ENCODE measurements at places on chromosomes 12 and 14.
A peak's percentile ranks its signal among the peaks of the same experiment; 100 is the strongest.

DNA sequence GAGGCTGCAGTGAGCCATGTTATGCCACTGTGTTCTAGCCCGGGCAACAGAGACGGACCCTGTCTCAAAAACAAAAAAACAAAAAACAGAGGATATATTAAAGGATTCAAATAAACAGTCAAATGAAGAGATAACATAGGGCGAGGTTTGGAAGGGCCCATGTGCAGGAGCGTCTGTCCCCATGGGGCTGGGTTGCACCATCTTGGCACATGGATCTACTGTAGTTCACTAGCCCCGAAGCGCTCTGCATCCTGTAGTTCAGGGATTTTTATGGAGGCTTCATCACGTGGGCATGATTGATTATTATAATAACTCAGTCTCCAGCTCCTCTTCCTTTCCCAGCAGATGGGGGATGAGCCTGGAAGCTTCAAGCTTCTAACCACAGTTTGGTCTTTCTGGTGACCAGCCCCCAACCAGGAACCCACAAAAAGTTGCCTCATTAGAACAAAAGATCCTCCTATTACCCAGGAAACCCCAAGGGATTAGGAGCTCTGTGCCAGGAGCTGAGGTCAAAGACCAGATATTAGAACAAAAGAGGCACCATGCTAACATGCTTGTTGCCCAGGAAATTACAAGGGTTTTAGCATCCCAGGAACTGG is 59.9 kb downstream of the HCAR2 start:
- DNase-seq: no peak

GRCh38 chr12:5078423-5078822 is 34.7 kb downstream of the KCNA5 start:
- no peak for DNase-seq

- DNase-seq: peak; percentile 17
Measured at GRCh38 chr14:23182372-23183157, 895 bp downstream of the SLC7A8 start.

DNA sequence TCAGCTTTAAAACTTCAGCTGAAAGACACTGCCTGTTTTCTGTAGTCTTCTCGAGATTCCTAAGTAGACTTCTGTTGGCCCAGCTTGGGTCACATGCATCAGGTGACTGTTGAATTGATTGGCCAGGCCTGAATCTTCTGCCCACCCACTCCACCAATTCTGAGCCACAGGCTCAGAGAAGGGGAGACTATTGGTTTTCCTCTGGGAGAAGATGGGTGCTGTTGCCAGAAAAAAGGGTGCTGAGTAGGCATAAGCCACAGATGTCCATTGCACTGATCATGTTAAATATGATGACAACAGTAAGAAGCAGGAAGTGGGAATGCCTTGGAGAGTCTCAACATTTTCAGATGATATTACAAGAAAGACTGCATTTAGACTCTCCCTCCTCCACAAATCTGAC is 6.8 kb upstream of the SPTLC2 start:
- no peak for DNase-seq

DNA sequence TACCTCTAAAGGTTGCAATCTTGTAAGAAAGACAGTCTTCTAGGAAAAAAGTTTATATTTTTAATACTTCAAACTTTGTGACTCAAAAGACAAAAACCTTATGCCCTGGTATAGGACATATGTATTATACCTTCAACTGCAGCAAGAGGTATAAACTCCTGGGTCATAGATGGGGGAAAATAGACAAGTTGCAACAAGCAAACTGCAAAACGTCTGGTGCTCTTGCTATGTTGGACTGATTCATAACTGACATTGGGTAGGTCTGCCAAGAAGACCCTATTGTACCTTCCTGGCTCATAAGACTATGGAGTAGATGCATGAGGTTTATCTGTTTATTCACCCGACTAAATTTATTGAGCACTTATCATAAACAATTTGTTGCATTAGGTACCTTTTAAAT is 40.9 kb downstream of the BEST3 start:
- no peak for DNase-seq

GRCh38 chr12:130137040-130138018 is 24.9 kb upstream of the FZD10 start:
- no peak for DNase-seq

GRCh38 chr12:41362931-41363330 is 174.8 kb downstream of the PDZRN4 start:
- DNase-seq: no peak

DNA sequence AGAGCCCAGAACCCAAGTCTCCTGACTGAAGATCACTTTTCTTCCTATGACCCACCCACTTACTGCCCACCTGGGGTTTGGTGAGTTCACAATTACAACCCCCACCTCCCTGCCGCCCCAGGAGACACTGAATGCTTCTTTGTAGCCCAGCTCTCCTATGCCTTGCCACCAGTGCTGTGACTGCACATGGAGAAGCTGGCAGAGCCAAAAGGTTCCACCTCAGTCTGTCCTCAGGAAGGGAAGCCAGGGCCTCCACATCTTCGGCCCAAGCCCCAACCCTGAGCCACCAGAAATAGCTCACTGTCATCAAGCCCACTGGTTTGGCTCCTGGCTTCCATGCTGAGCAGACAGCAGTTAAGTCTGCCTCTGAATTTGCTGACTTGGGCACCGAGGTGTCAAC is 25.6 kb downstream of the OTUB2 start:
- no peak for DNase-seq

- DNase-seq: no peak
Measured at GRCh38 chr12:32586390-32586789, 92.7 kb upstream of the DNM1L start.

DNA sequence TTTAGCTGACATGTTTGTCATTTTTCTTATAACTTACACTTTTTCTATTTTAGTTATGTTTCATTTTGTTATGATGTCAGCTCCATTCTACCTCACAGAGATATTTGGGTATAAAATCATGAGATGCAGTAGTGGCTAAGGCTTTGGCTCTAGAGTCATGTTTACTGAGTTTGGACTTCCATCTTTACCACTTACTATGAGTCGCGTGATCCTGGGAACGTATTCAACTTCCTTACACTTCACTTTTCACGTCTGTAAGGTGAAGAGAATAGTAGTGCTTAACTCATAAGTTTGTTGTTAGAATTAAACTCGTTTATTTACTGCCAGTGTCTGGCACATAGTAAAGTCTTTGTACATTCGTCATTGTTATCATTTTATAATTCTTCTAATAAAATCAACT is 126.3 kb downstream of the ERC1 start:
- no peak for DNase-seq

DNA sequence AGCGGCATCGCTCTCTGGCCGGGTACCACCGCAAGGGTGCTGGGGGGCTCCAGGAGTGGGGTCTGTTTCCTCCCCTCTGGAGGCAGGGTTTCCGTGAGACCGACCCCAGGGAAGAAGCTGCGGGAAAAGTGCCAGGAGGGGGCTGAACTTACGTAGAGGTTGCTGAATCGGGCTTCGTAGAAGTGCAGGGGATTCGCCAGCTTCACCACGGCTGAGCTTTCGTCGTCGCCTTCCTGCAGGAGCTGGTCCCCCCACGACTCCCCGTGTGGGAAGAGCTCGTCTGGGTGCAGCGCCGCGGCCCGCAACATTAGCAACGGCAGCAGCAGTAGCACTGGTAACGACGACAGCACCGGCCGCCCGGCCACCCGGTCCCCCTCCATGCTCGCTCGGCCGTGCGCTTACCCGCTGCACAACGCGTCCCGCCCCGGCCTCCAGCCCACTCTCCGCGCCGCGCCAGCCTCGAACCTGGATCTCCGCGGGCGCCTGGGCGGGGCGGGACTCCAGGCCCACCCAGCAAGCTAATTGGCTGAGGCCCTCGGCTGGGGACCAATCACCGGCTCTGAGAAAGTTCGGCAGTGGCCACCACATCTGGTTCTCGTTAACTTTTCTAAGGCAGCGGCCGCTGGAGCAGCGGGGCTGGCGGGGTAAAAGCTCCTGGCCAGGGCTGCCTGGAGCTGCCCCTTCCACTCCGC is at the start of gene NID2:
NID2 (minus strand) TSS at position 445 of the 692 bp plus-strand sequence; CDS start at position 380, 65 bp downstream.
- no peak for DNase-seq

GRCh38 chr12:66025477-66025876 is 105.1 kb downstream of the LLPH start:
- no peak for DNase-seq

DNA sequence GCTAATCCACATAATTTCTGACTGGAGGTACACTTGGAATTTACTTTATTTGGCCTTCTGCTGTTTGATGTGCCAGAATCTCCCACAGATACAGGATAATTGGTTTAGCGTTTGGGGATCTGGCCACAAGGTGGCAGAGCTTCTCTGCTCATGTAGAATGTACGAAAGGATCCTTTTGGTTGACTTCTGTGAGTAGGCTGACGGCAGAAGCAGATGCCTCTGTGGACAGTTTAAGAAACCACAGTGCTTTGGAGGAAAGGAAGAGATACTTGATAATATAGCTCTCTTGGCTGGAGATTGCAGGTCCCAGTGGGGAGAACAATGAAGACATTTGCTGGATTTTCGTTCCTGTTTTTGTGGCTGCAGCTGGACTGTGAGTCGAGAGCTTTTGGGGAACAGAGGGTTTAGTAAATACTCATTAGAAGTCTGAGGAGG is 75.3 kb upstream of the OR4E1 start:
- DNase-seq: peak; percentile 9

DNA sequence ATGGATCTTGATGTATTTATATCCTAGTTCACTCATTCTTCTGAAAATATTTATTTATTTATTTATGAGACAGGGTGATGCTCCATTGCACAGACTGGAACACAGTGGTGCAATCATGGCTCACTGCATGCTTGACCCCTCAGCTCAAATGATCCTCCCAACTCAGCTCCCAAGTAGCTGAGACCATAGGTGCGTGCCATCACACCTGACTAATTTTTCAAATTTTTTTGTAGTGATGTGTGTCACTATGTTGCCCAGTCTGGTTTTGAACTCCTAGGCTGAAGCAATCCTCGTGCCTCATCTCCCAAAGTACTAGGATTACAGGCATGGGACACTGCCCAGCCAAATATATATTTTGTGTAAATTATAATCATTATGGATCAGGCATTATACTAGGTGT is 595.6 kb upstream of the ATP2B1 start:
- DNase-seq: no peak

DNA sequence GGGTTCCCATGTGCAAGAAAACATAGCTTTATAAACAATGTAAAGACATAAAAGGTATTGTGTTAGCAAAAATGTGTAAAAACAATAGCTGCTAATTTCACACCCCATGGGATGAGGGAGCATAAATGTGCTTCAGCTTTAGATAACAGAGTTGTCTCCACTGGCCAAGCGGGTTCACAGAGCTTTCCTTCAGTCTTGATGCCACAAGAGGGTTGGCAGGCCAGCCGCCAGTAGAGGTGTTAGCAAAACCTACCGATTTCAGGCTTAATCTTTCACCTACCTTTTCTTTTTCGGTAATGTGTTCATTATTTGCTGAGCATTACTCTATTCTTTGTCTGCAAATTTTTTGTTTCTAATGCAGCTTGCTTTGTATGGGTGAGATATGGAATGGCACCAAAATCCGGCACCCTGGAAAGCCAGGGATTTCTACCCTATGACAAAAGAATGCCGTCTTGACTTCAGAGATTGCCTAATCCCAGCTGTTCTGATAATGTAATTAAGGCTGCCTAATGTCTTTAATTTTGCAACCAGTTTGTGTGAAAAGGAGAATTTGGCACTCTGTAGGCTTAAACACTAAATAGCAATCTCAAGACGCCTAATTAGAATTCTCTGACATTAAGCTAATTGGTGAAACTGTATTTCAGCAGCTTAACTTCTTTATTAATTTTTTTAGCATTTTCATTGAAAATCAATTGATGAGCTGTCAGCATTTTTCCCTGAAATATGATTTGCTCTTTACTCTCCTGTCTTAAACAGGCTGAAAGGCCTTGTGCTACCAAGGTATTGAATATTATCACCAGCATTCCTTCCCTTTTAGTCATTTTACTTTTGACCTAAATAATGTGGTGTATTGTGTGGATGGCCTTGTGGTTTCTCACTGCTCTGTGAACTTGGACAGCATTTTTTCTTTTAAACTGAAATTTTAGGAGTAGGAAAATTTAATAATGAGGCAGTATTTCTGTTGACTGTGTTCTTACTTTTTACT is 60.7 kb downstream of the POLR3B start:
- DNase-seq: no peak

DNA sequence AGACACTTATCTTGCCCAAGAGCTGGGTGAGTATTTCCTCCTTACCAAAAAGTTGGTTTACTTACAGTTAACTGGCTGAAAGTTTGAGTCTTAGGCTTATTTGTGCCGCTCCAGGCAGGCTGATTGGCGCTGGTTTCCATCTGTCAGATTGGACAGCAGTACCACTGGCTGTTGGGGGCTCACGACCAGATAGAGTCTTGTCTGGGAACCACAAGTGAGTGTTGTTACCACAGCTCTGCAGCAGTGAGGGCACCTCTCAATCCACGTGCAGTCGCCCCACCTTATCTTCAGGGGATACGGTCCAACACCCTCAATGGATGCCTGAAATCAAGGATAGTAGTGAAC is 58.9 kb downstream of the DDX51 start:
- no peak for DNase-seq

DNA sequence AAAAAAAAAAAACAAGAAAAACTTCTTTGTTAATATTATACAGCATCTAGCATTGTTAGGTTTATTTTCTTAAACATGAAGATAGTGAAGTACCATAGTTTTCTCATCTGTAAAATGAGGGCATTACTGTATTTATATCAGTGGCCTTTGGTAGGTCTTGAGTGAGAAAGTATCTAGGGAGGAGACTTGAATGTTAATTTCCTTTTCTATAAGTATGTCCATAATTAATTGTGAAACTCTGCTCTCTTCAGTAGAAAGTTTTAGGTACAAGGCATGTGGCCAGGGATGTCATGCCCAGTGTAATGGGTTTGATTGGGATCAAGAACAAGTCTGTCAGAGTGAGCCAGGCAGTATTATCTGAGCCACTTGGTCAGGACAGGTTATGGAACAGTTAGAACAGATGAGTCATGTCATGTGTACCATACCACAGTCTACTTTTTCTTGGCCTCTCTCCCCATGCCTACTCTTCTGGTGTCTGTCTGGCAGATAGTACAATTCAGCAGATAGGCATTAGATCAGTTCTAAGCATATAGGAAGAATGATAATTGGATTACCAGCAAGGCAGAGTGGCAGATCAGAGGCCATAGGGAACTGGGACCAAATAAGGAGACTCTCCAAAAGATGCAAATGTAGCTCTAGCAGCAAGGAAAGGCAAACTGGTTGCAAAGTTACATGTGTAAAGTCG is 30.4 kb downstream of the FBXO34 start:
- no peak for DNase-seq

- DNase-seq: no peak
Measured at GRCh38 chr14:72128629-72129028, 196.4 kb downstream of the RGS6 start.

GRCh38 chr14:64823305-64823861 is 56.3 kb downstream of the SPTB start:
- DNase-seq: peak; percentile 52

GRCh38 chr12:42426746-42427145 is 100.8 kb downstream of the PPHLN1 start:
- no peak for DNase-seq

DNA sequence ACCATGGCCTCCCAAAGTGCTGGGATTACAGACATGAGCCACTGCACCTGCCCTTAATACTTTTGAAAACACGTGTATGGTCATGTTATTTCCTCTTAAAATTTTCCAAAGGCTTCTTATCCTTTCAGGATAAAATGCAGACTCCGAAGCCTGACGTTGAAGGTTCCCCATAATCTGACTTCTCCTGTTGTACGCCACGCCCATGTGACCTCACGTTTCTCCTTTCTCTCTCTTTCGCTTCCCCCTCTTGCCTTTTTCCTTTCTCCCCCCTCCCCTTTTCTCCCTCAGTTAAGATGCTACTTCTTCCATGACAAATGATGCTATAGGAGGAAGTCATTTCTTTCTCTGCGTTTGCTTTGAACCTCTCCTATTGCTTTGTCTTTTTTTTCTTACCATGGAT is 266.0 kb downstream of the FBXL14 start:
- no peak for DNase-seq

Data from activated T-cell treated with anti-CD3 and anti-CD28 coated beads for 1 hour (primary cell).